ENCODE measurements at places on chromosomes 1 and 21.

DNA sequence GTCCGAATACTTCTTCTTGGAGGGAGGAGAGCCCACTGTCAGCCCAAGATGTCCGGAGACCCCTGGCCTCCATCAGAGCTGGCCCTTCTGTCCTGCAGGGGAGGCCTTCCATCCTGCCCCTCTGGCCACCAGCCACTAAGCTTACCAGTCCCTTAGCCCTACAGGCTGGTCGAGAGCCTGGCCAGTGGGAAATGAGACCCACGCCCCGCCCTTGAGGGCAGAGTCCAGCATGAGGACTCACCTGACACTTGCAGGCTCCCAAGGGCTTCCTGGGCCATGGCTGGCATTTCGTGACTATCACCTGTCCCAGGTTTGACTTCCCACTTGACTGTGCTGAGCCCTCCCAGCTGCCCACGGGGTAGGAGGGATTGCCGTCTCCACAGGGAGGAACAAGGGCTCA is 361.8 kb upstream of the VAMP3 start:
- no peak for DNase-seq

- no peak for DNase-seq
These were observed 121.9 kb downstream of the PTPRU start for GRCh38 chr1:29358183-29358582.

- DNase-seq = no peak
These were observed 42.5 kb upstream of the IL10 start for GRCh38 chr1:206814716-206815341.

GRCh38 chr21:41674402-41674801 is 92.5 kb downstream of the RIPK4 start:
- DNase-seq = no peak
